SHP77 (cell line): ENCODE measurements at places on chromosomes 3 and 15.

DNA sequence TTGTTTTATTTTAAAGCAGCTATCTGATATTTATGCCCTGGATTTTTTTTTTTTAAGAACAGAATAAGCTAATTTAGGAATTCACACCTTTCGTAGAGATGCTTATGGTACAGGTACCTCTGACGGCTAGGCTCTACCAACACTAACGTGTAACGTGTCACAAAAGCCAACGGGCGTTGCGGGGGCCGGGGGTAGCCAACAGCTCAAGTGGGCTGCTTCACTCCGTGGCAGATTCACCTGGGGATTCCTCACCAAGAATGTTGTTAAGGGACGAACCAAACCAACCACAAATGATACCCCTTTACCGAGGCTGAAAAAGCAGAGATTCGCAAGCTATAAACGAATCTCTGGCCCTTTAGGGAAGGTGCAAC, 1.0 kb downstream of the TMCC1 start:
- DNase-seq: peak; percentile 9

DNA sequence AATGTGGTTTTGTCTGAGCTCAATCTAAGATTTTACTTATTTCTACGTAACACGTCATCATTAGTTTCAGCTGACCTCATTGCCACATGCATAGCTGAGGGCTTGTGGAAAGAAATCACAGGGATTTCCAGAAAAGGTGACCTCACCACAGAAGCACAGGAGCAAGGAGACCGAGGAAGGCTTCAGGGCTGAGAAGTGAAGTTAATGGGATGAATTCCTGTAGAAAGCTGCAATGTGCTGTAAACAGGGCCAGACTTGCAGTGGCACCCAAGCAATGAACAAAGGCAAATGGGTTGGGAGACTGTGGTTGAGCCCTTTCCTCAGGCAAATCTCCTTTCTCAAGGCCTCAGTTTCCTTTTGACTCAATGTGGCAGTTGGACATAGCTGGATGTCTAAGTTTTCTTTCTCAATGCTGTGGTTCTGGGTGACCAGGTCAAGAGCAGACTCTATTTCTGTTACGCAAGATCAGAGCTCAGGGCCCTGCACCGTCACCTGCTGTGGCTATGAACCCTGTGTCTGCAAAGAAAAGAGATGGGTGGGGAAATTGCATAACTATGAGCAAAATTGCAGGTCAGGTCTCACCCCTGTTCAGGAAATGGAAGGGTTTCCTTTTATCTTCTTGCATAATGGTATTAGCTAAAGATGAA, 252.2 kb upstream of the TBL1XR1 start:
- no peak for DNase-seq

GRCh38 chr15:98905963-98906711, 101.5 kb downstream of the PGPEP1L start:
- no peak for DNase-seq

DNA sequence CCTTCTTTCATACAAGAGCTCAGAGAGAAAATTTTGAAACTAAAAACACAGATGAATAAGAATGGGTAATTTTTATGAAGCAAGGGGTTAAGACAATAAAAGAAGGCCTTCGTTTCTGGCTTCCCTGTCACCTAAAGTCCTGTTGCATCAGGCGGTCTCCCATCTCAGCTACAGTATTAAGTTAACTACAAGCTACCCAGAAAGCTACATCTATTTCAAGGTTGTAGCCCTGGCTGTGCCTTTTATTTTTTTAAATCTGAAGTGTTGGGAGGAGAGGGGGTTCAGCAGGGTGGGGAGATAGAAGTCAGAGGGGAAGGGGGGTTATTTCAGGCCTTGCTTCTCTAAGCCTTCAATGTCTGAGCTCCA, 183.3 kb downstream of the TPRG1 start:
- no peak for DNase-seq

GRCh38 chr3:14608298-14608697, 43.3 kb upstream of the CCDC174 start:
- no peak for DNase-seq

GRCh38 chr3:102530415-102531181, 95.8 kb downstream of the ZPLD1 start:
- DNase-seq: no peak

DNA sequence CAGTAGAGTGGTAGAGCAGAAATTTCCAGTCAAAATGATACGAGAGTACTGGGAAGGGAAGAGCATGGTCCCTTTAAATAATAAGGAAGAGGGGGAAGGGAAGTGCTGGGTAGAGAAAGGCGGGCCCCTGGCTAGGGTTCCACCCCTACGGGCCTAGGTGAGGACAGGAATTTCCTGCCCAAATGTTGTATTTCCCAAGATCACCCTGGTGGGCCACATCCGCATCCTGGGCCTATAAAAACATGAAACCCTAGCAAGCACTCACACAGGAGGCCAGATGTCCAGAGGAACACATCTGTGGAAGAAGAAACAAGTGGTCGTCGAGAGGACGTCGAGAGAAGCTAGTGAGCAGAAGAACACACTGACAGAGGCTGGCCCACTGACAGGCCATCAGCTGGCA, 661.2 kb downstream of the SQOR start:
- DNase-seq: no peak

DNA sequence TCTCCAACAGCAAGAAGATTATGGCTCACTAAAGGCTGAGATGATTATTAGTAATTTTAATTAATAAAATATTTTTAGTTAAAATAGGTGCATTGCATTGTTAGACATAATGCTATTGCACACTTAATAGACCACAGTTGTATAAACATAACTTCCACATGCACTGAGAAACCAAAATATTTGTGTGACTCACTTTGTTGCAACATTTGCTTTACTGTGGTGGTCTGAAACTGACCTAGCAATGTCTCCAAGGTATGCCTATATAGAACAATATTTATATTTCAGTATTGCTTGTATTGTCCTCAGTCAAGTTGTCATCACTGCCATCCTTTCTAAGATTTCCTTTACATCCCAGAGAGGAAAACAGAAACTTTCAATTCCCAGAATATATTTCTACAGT, 1215.2 kb downstream of the SI start:
- DNase-seq: no peak

GRCh38 chr15:53527996-53528395, 231.5 kb downstream of the WDR72 start:
- DNase-seq: no peak
